NCI-H2107 (cell line): ENCODE measurements at places on chromosomes 12 and 14.

DNA sequence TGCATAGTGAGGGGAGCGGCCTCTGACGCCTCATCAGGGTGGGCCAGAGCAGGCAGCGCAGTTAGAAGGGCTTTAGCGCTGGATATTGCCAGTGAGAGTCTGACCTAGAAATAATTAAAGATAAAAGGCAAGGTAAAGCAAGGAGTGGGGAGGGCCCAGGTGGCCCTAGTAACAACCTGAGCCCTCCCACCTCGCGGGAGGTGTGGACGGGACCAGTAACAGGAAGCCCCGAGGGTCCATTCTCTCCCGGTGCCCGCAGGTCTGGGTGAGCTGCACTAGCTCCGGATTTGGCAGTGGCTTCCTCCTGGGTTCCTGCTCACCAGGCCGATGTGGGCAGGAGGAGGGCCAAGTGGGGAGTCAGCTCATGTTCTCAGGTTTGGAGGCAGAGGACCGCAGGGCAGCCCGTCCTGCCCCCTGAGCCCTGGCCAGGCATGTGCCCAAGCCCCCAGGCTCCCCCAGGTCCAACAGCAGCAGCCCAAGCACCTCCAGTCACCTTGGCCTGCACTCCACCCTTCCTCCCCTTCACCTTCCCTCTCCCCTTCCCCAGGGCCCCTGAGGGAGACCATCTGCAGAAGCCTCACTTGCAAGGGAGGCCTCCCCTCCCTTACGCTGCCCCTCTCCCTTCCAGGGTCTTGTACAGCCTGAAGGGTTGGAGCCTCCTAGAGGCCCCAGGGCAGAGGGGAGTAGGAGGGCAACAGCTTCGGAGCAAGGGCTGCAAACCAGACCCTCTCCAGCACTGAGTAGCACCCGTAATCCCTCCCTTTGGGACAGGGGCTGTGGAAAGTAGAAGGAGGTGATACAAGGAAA, 144.3 kb upstream of the FKBP4 start:
- DNase-seq, result no peak

DNA sequence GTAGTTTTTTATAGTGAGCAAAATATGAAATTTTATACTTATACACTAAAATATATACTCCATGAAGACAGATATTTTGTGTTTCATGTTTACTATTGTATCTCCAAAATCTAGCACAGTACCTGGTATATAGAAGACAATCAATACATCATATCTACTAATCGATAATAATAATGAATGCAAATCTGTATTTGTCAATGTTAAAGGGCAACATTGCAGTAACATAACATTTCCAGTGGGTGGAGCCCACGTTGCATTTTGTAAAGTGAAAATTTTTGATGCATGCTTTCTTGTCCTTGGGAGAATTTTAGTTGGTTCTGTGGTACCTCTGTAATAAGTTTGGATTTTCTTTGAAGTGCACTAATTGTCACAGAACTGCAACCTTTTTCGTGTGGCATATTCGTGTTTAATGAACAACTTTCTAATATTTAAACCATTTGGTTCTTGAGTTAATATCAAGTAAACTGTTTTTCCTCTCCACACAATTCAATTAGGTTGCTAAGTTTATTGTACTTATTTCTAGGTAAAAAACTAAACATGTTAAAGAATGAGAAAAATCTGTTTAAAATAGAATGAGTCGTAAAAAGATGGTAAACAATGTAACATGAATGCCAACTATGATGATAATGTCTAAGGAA, 47.4 kb downstream of the AVPR1A start:
- peak; percentile 15 for DNase-seq

DNA sequence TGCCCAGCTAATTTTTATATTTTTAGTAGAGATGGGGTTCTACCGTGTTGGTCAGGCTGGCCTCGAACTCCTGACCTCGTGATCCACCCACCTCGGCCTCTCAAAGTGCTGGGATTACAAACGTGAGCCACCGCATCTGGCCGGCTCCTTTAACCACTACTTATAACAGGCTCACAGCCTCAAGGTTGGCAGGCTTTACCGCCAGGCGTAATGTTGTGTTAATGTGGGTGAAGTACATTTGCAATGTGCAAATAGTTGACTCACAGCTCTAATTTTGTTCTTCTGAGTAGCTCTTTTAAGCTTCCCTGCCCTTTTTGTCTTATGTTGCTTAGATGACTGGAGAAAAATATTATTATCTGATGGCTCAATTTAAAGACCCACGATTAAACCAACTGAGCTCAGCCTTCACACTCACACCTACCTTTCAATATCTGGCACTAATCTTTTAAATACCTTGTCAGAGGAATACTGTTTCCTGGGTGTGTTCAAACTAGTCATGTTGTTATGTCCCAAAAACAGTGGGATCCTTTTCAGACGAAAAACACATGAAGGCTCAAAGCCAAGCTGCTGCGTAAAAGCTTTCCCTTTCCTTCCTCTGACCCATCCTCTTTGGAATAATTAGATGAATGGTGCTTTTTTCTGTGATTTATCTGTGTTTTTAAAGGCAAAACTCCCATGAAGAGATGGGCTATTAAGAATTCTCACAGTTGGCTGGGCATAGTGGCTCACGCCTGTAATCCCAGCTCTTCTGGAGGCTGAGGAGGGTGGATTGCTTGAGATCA, 57.2 kb upstream of the USP44 start:
- DNase-seq, result no peak

GRCh38 chr14:61696753-61697318, 1.5 kb downstream of the HIF1A start:
- DNase-seq, result no peak

DNA sequence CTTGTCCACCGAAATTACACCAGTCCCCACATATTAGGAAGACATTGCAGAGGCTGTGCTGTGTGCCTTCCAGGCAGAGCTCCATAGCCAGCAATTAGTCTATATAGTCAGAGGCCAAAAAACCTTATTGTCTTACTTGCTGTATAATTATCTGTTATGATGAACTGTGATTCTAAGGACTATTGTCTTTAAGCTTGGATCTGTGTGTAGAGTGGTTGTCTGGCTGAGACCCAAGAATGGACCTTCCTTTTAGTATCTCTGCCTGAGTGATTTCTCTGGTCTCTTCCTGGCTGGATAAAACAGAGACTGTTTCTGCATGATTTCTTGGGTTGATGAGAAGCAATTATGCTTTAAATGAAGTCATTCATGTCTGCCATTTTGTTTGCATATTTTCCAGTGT, 465.3 kb downstream of the PRKD1 start:
- no peak for DNase-seq

DNA sequence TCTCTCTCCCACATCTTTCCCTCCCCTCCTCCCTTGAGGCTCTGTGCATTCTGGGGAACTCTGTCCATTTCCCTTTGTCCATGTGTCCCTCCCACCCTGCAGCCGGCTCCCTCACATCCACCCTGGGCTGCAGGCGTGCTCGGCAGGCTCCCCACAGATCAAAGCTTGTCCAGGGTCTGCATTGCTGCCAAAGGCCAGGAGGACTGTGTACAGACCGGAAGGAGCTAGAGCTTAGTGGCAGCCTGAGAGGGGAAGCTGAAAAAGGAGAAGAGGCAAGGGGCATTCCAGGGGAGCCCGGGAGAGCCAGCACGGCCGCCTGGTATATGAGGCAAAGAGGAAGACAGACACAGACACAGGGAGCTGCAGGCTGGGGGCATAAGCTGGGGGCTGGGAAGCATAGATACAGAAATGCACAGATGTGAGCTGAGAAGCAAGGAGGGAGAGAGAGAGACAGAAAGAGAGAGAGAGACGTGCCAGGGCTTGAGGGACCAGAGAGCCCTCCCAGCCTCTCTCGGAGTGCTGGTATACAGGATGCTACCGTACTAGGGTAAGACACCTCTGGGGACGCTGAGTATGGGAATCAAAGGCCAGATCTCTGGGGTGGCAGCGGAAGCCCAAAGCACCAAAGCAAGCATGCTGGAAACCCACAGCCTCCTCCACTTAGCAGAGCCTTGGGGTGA, 3.3 kb downstream of the CD4 start:
- DNase-seq, result no peak

DNA sequence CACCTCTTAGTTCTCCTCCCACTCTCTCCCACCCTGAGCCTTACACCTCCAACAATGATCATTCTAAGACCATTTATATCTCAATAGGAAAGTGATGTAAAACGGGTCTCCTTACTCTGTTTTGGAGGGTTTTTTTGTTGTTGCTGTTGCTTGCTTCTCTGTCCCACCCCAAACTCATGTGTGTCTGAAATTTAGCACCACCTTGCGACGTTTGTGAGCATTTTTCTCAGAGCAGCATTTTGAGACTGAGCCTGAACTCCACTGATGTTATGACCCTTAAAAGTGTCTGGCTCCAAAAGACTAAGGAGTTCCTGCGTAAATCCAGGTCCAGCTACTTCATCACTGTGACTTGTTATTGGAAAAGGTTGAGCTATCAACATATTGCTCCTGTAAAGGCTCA, 155.0 kb downstream of the DAD1 start:
- DNase-seq, result no peak

- no peak for DNase-seq
Observed at GRCh38 chr14:88252498-88252897, 70.6 kb downstream of the KCNK10 start.

GRCh38 chr12:12327802-12328201, 22.2 kb downstream of the MANSC1 start:
- no peak for DNase-seq

DNA sequence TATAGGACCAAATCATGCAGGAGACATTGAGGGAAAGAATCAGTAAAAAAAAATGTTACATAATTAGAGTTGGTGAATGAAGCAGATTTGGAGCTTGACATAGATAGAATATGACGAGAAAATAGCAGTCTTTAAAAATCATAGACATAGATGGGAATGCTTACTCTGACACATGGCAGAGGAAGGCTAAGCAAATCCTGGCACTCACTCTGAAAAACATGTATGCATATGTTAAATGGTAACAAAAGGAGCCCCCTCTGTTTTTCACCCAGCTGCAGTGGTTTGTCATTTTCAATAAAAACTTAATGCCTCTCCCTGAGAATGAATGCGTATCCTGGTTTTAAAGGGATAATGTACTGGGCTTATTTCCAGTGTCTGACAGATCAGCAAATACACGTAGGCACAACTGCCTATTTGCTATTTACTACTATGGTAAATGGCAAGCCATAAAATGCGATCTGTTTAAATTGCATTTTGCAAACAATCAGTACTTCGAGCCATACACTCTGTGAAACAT, 561.2 kb upstream of the SEL1L start:
- no peak for DNase-seq

DNA sequence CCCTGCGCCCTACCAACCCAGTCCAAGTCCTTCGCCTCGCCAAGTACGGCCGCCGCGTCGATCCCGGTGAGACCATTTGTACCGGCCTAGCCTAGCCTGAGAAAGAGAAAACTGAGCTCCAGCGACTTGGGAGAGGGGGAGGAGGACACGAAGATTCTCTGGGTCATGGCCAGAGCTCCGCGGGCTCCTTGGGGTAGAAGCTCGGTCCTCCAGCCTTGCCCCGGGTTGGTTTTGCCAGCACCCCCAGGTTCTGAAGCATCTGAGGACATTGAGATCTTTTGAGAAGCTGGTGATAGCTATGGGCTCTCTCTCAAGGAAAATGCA, 7.3 kb downstream of the LHX5 start:
- DNase-seq, result no peak

- DNase-seq, result no peak
Observed at GRCh38 chr14:22315336-22315735, 273.7 kb downstream of the DAD1 start.

GRCh38 chr14:103001651-103002396, 55.5 kb downstream of the CDC42BPB start:
- no peak for DNase-seq

DNA sequence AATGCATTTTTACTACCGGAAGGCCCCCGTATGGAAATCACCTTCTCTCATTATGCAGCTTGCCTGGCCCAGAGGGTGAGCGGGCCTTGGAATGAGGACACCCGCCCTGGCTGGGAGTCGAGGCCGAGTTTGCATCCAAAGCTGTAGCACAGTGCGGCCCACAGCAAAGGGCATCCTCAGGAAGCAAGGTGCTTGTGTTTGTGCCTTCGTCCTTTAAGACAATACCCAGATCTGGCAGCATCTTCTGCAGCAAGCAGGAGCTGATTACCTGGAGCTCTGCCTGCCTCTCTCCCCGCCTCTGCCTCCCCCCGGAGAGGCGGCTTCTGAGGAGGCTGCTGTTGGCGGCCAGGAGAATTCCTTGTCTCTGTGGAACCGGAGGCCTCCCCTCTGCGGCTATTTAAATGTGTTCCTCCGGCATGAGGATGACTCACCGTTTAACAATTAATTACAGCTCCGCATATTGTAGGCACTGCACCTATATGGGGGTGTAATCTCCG, 145.3 kb downstream of the CACNA1C start:
- DNase-seq, result no peak

GRCh38 chr14:65832431-65833266, 420.1 kb downstream of the FUT8 start:
- no peak for DNase-seq

- peak; percentile 41 for DNase-seq
Observed at GRCh38 chr12:106301611-106302321, 767 bp upstream of the TCP11L2 start.

- peak; percentile 40 for DNase-seq
Observed at GRCh38 chr12:51661836-51662235, 70.8 kb downstream of the SCN8A start.

GRCh38 chr12:116547955-116548501, 11.2 kb upstream of the MAP1LC3B2 start:
- no peak for DNase-seq

DNA sequence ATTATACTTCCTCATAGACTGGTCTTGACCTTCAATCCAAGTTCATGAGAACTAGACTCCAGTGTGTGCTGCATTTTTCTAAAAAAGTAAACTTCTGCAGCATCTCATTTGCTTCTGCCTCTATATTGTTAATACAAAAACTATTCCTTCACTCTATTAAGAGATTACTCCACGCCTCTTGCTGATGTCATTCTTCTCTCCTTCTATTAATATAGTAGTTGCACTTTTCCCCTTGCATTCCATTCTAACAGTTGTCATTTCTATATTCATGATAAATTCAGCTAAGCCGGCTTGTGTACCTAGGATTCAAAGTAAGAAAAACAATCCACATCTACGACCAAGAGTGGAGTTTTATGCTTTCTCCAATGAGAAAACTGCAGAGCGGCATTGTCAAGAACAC, 480.4 kb upstream of the NOVA1 start:
- DNase-seq, result no peak

DNA sequence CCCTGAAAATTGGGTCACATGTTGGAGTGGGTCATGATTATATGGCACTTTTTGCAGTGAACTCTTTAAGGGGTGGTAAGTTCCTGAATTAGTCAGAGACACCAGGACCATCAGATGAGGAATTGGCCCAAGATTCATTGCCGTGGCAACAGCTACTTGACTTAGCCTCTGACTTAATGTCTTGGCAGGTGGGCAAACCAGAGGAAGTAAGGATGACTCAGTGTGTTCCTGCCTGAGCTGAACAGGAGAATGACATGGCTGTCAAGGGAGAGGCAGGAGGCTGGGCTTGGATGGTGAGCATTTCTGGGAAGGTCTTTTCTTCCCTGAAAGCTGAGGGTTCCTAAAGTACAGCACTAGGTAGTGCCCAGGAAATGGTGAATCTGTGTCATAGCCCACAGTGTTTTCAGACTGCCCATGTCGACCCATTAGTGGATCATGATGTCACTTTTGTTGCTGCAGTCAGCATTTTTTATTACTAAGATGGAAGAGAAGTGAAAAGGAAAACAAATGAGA, 170.1 kb upstream of the PWP1 start:
- DNase-seq, result no peak

GRCh38 chr14:102011631-102012030, 47.3 kb downstream of the DYNC1H1 start:
- DNase-seq, result no peak
